Activated CD8-positive, alpha-beta memory T cell treated with anti-CD3 and anti-CD28 coated beads for 4 hours (primary cell): ENCODE measurements at places on chromosomes 6 and 20.

DNA sequence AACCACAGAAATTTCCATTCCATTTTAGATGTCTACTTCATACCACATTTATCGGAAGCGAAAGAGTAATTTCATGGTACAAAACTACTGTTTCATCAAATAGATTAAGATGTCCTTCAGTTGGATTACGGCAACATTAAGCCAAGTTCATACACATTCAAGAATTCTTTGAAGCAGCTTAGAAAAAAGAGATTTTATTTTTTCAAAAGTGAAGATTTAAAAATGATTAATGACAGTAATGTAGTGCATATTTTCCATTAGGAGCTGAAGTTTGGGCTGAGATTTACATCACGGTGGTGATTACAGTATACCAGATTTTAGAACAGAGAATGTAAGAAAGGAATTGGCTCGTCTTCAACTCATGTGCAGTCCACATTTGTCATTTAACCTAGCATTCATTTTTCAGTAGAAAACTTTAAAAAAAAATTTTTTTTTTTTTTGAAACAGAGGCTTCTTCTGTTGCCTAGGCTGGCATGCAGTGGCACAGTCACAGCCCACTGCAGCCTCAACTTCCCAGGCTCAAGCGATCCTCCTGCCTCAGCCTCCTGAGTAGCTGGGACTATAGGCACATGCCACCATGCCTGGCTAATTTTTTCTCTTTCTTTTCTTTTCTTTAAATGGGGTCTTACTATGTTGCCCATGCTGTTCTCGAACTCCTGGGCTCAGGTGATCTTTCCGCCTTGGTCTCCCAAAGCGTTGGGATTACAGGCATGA lies 1.9 kb downstream of the SYNJ2 start:
- no peak for DNase-seq

DNA sequence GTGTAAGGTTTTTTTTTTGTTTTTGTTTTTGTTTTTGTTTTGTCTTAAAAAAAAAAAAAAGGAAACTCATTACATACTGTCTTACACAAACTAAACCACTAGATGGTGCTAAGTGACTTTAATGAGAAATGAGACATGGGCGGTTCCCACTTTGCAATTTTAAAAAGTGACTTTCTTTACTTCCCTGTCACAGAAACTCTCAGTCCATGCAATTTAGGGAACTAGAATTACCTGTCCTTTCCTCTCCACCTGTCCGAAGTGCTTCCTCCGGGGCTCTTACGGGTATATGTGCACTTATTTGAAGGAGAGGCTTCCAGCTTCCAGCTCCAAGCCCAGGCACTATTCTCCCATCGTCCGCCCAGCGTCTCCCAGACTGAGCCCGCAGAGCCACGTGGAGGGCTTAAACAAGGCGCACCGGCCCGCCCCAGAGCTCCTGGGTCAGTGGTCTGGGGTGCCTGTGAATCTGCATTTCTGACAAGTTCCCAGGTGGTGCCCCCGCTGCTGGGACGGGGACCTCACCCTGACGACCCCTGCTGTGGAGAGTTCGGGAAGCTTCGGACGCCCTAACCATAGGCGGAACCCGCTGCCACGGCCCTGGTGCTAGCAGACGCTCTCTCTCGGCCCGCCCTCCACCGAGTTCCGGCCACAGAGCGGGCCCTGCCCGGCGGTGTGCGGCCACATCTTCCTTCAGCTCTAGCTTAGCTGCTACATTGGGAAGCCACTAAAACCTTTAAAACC lies 26.1 kb downstream of the BFSP1 start:
- DNase-seq: no peak

- no peak for DNase-seq
Measured at GRCh38 chr20:49471397-49471796, 11.1 kb downstream of the KCNB1 start.

DNA sequence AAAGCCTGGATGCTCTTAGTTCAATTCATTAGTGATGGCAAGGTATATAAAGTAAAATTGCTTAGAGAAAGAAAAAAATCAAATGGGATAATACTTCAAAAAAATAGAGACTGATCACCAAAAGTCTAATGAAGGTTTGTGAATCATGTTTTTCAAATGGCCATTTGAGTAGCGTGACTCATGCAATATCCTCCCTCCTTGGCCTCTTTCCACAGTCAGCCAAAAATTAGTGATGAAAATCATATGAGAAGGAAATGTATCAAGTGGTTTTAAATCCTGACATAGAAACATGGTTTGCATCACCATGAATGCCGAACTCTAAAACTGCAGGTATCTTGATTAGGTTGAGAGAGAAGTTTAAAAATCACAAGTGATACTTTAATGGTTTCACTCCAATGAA lies 1.2 kb upstream of the COL19A1 start:
- DNase-seq: no peak

GRCh38 chr6:66662196-66662595 lies 955.2 kb upstream of the EYS start:
- DNase-seq: no peak

DNA sequence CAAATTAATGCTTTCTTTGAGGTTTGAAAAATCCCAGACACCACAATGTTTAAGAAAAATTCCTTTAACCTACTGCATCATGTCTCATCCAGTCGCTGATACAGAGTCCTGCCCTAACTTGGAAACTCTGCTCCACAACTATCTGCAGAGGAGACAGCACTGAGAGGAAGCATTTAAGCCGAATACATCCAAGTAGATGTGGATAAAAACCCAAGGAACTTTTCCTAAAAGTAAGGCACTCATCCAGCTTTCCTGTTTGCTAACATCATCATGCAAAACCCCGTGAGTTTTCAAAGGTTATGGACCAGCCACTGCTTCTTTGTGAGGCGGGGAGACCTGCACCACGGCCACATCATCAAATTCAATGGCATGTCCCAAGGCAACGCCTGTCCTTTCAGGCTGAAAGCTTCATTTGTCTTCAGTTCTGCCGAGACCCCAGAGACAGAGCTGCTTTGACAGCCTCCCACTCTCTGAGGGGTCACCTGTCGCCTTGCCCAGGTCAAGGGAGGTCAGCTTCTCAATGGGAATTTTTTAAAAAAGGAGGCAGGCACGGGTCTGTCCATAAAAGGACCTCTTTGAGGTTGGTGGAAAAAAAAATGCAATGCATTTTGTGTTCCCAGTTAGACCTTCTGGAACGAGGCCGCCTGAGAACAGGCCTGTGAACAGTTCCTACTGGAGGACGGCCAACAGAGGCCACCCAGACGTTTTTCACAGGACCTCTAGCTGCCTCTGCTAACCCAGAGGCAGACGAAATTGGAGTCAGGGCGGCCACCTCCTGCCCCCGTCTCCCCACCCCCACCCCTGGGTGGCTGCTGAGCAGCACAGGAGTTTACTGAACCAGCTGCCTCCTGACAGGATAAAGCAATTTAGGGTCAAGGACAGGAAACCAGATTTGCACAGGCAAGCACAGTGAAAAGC lies 142.5 kb upstream of the HDDC2 start:
- DNase-seq: no peak

DNA sequence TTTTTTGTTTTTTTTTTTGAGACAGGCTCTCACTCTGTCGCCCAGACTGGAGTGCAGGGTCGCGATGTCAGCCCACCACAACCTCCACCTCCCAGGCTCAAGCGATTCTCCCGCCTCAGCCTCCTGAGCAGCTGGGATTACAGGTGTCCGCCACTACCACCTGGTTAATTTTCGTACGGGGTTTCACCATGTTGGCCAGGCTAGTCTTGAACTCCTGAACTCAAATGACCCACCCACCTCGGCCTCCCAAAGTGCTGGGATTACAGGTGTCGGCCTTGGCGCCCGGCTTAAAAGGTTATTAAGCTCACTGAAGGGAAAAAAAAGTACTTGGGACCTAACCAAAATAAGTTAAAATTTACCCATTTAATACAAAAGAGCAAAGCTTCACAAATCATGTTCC lies 1.9 kb downstream of the TCFL5 start:
- DNase-seq: no peak

GRCh38 chr20:22597303-22597702 lies 12.9 kb upstream of the FOXA2 start:
- no peak for DNase-seq

- DNase-seq: no peak
Measured at GRCh38 chr20:34792687-34793363, 32.6 kb downstream of the NCOA6 start.
